ENCODE measurements at places on chromosomes 7 and 10.
A peak's percentile ranks its signal among the peaks of the same experiment; 100 is the strongest.

- no peak for DNase-seq
- H3K27me3 ChIP-seq, result no peaks in the 10 kb centered on the region
- H3K27ac ChIP-seq, result no peak overlapping the region
- H3K4me1 ChIP-seq, result no peaks in the 10 kb centered on the region
Measured at GRCh38 chr7:46972205-46972604, 609.7 kb downstream of the TNS3 start.

DNA sequence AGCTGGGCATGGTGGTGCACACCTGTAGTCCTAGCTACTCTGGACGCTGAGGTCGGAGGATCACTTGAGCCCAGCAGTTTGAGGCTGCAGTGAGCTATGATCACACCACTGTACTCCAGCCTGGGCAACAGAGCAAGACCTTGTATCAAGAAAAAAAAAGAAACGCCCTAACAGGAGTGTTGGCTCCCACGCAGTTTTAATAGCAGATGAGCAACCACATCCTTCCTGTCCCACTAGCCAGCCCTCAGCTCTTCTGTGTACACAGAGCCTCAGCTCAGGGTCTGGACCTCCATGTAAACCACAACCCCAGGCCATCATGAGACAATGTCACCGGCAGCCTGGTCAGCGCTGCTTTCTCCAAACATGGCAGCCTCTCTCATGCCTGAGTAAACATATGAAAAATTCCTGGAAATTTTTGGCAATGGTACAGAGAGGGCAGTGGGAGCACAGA is 108.2 kb downstream of the PIP4K2A start:
- peak overlapping the region; percentile 64 for H3K4me3 ChIP-seq
- no peaks in the 10 kb centered on the region for H3K27me3 ChIP-seq
- H3K36me3 ChIP-seq, result peaks cover 45% of the 10 kb centered on the region

- peaks cover 21% of the 10 kb centered on the region for H3K4me1 ChIP-seq
- no peak for DNase-seq
- H3K27me3 ChIP-seq, result no peaks in the 10 kb centered on the region
- H3K36me3 ChIP-seq, result peaks cover 14% of the 10 kb centered on the region
- no peak overlapping the region for H3K4me3 ChIP-seq
Measured at GRCh38 chr7:75987805-75988567, 6.4 kb downstream of the TMEM120A start.

DNA sequence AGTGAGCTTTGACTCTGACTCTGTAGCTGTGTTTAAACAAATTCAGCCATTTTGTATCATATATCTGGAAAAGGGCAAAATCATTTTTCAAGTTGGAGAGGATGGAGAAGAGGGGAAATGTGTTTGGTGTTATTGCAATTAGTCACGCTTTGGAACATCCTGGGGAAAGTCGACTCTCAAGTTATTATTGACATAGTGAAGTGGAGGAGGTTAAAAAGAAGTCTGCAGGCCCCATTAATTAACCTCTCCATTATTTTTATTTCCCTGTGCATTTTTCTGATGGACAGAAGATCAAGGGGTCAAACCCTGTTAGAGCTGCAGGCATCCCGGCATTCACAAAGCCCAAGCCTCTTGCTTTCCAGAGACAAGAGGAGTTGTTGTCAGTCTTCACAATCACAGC is 132.6 kb downstream of the TEX36 start:
- no peak for DNase-seq
- H3K27me3 ChIP-seq, result peaks cover 11% of the 10 kb centered on the region
- no peaks in the 10 kb centered on the region for H3K4me1 ChIP-seq
- no peaks in the 10 kb centered on the region for H3K36me3 ChIP-seq
- H3K4me3 ChIP-seq, result no peak overlapping the region

GRCh38 chr10:27258838-27259812 is 18.5 kb upstream of the ACBD5 start:
- peak overlapping the region; percentile 63 for H3K27ac ChIP-seq
- peaks cover 36% of the 10 kb centered on the region for H3K27me3 ChIP-seq
- peaks cover 15% of the 10 kb centered on the region for H3K4me1 ChIP-seq
- H3K4me3 ChIP-seq, result peak overlapping the region; percentile 82

GRCh38 chr7:148515237-148515636 is 75.3 kb upstream of the C7orf33 start:
- H3K4me1 ChIP-seq, result no peaks in the 10 kb centered on the region
- peaks cover 33% of the 10 kb centered on the region for H3K27me3 ChIP-seq
- H3K36me3 ChIP-seq, result no peaks in the 10 kb centered on the region
- H3K27ac ChIP-seq, result no peak overlapping the region

- peaks cover 2% of the 10 kb centered on the region for H3K36me3 ChIP-seq
- no peak overlapping the region for H3K27ac ChIP-seq
- no peaks in the 10 kb centered on the region for H3K27me3 ChIP-seq
- H3K4me1 ChIP-seq, result no peaks in the 10 kb centered on the region
- no peak overlapping the region for H3K4me3 ChIP-seq
Measured at GRCh38 chr10:132916421-132916841, 25.9 kb downstream of the CFAP46 start.

Data from central memory CD8-positive, alpha-beta T cell (primary cell).